ENCODE measurements at places on chromosomes 16 and 17.

DNA sequence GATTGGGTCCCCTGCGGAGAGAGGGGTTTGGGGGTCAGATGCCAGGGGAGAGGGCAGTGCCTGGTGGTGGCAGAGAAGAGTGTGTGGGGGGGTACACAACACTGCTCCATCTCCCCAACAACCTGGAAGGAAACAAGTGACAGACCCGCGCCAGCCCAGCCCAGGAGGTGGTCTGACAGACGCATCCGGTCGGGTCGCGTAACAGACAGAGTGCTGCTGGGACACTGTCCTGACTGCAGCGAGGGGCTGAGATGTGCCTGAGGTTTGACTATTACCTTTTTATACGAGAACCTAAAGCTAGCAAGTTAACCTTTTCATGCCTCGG lies 16.2 kb downstream of the UNC13D start:
- no peak overlapping the region for H3K27ac ChIP-seq
- H3K4me3 ChIP-seq: no peak overlapping the region
- no peaks in the 10 kb centered on the region for H3K36me3 ChIP-seq
- peaks cover 4% of the 10 kb centered on the region for H3K4me1 ChIP-seq
- no peak for DNase-seq

DNA sequence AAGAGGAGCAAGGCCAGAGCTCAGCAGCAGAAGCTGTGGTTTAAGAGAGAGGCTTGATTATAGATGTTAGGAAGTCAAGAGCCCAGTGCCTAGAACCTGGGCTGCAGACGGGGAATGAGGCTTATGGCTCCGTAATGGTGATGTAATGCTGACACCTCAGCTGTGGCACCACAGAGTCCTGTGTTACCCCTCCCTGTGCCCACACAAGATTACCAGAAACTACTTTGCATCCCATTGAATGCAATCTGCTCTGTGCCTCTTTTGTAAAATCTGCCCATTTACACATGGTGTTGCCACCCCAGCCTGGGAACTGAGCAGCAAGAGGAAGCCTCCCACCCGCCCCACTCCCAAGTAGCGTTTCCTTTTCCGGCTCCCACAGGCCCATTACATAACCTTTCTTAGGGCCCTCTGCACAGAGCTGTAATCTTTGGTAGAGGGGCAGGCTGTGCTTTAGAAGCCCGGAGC lies 57.0 kb downstream of the PITPNC1 start:
- no peak overlapping the region for H3K27ac ChIP-seq
- H3K4me3 ChIP-seq: no peak overlapping the region
- no peaks in the 10 kb centered on the region for H3K27me3 ChIP-seq
- peaks cover 9% of the 10 kb centered on the region for H3K4me1 ChIP-seq

DNA sequence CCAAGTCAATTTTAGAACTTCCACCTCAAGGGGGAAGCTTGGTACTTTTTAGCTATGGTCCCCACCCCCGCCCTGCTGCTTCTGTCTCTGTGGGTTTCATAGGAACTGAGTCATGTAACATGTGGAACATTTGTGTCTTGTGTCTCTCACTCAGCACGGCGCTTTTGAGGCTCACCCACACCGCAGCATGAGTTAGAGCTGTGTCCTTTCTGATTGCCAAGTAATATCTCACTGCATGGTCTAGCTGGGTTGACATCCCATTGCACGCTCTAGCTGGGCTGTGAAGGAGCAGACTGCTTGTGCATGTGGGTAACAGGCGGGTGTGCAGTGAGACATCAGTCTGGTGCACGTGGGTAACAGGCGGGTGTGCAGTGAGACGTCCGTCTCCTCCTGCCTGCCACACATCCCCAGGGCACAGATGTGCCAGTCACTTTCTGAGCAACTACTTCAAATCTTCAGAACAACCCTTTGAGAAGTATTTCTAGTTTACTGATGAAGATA lies 26.4 kb upstream of the SLC7A5 start:
- no peak for DNase-seq
- H3K36me3 ChIP-seq: no peaks in the 10 kb centered on the region
- no peaks in the 10 kb centered on the region for H3K27me3 ChIP-seq
- H3K27ac ChIP-seq: no peak overlapping the region
- H3K4me3 ChIP-seq: no peak overlapping the region
- H3K4me1 ChIP-seq: 0 out of 2 replicates have a peak, but pooled peaks cover 6% of the 10 kb centered on the region

- no peaks in the 10 kb centered on the region for H3K27me3 ChIP-seq
- H3K36me3 ChIP-seq: no peaks in the 10 kb centered on the region
- H3K4me3 ChIP-seq: peak within 1 kb of the TSS; percentile 68
- peak within 1 kb of the TSS; percentile 94 for H3K27ac ChIP-seq
Measured at GRCh38 chr16:4474192-4474961, at the start of gene NMRAL1. NMRAL1 (minus strand) TSS chr16:4474625; CDS start chr16:4474132, 493 bp downstream.

GRCh38 chr16:69555437-69555836 lies 10.3 kb upstream of the NFAT5 start:
- DNase-seq: no peak
- no peak overlapping the region for H3K4me3 ChIP-seq
- H3K27ac ChIP-seq: no peak overlapping the region
- no peaks in the 10 kb centered on the region for H3K27me3 ChIP-seq
- no peaks in the 10 kb centered on the region for H3K4me1 ChIP-seq

- no peak overlapping the region for H3K4me3 ChIP-seq
- H3K27me3 ChIP-seq: no peaks in the 10 kb centered on the region
- peak overlapping the region; percentile 69 for H3K27ac ChIP-seq
- peaks cover 9% of the 10 kb centered on the region for H3K4me1 ChIP-seq
- peaks cover 2% of the 10 kb centered on the region for H3K36me3 ChIP-seq
- peak; percentile 67 for DNase-seq
Measured at GRCh38 chr17:44095647-44096496, 25.3 kb downstream of the G6PC3 start.
